Esophagus squamous epithelium (tissue), 5 donors: ENCODE measurements at places on chromosomes 12 and 14.

- no peak for DNase-seq
Measured at GRCh38 chr12:41367726-41368405, 179.7 kb downstream of the PDZRN4 start.

- DNase-seq: no peak
Measured at GRCh38 chr14:64118892-64119291, 175.3 kb downstream of the ESR2 start.

- no peak for DNase-seq
Measured at GRCh38 chr14:96710060-96710666, 87.0 kb upstream of the VRK1 start.

GRCh38 chr14:91893669-91894068 lies 26.3 kb upstream of the TC2N start:
- DNase-seq: no peak

DNA sequence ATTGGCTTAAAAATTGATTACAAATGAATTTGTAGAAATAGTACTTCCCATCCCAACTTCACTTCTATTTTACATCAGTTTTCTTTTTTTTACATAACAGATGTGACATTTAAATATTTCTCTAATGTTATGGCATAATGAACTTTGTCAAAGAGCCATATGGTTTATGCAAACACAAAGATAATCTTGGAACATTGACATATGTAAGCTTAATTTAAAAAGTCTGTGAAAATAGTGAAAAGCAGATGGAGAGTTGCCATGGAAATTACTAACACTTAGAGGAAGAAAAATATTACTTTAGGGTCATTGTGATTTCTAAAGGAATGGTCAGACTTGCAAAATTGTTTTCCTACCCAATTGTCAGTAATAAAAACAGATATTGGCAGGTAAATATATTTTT lies 232.4 kb downstream of the AEBP2 start:
- DNase-seq: no peak

- DNase-seq: no peak
Measured at GRCh38 chr14:104397956-104398355, 181.6 kb upstream of the C14orf180 start.

GRCh38 chr12:122423258-122424165 lies 1.0 kb upstream of the CLIP1 start:
- no peak for DNase-seq

DNA sequence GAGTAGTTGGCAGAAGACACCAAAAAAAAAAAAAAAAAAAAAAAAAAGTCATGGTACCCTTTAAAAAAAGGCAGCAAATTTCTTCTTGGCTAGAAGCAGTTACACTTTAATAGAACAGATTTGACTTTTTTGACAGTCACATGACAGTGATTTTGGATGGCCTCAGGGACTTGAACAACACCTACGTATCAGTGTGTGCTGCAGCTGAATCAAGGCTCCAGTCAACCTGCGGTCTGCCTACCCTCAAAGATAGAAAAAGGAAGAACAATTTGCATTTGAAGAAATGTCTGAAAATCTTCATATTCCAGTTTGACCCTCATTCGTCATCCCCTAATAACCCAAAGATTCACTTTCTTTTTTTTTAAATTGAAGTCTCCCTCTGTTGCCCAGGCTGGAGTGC lies 53.9 kb downstream of the MDM2 start:
- no peak for DNase-seq

DNA sequence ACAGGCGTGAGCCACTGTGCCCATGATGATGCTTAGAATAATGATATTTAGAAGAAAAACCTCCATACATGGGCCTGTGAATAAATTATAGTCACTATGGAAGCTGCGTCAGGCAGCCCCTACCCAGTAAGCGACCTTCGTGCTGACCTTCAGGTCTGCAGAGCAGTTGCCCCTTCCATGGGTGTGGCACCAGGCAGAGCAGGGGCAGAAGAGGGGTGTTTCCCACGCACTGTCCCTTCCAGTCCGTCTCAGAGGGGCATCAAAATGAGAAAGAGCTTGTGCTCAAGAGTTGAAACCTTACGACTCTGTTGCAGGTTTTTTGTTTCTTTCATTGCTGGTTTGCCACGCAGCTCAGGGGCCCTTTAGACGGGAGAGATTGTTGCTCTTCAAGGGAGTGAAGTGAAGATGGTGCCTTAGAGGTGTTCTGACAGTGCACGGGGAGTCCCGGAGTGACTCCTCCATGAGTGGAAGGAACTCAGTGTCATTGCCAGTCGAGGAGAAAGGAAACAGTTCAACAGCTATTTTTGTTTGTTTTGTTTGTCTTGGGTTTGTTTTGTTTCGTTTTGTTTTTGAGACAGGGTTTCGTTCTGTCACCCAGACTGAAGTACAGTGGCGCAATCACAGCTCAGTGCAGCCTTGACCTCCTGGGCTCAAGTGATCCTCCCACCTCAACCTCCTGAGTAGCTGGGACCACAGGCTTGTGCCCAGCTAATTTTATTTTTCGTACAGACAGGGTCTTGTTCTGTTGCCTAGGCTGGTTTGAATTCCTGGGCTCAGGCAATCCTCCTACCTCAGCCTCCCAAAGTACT lies 13.9 kb downstream of the CKB start:
- no peak for DNase-seq

DNA sequence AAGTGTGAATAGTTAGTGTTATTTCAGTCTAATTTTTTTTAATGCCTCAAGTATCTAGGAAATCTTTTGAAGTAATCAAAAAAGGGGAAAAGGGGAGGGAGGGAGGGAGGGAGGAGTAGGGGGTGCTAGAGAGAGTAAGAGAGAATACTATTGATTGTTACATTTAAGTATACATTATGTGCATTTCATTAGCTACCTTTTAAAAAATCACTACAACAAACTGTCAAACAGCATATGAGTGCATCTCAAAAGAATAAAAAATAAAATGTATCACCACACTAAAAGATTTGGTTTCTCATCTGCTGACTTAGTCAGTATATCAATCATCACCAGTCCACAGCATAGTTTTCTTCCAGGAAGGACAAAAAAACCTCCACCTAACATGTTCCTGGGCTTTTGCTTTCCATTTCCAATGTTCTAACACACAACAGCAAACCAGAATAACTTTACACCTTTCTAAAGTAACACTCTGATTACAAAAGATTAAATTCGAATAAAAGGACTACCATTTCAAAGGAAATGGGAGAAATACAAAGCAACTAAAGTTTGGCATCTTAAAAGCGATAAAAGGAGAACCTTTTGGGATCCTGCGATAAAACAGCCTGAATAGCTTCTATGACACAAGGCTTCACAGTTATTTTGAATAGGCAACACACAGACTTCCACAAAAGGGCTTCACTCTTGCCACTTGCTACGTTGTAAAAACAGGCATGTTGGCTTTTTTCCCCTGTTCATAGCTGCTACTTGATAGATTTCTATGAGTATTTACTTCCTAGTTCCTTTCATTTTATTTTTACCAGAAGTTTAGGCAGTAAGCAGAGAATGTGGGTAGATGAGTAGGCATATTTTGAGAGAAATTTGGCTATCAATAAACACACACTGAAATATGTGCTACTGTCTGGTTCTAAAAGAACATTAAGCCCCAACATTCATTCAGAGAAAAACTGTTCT lies 160.9 kb downstream of the EPS8 start:
- no peak for DNase-seq

DNA sequence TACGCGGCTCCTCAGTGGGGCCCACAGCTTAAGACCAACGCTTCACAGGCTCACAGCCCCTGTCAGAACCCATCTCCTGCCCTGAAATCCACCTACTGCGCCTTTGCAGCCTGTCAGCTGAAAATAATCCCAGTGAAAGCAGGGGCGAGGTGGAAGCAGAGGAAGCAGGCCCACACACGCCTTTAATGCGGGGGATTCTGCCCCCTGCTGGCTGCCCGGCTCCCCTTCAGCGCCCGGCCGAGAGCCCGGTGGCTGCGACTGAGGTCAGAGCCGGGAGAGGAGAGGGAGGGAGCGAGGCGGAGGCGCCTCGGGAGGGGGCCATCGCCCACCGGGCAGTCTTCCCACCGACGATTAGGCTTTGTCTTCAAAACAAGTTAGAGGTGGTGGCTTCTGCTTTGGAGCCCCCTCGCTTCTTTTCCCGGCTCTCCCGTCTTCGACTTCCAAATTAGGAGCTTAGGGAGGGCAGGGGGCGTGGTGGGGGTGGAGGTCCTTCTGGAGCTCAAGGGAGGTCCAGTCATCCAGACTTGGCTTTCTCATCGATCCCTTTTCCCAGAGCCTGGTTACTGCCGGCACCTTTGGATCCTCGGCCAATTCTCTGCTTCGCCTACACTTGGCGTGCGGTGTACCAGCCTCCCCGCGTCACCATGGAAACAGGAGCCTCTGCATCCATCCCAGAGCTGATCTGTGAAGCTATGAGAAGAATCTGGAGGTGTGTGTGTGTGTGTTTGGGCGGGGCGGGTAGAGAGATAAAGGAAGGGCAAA lies 25.2 kb upstream of the RND1 start:
- no peak for DNase-seq

DNA sequence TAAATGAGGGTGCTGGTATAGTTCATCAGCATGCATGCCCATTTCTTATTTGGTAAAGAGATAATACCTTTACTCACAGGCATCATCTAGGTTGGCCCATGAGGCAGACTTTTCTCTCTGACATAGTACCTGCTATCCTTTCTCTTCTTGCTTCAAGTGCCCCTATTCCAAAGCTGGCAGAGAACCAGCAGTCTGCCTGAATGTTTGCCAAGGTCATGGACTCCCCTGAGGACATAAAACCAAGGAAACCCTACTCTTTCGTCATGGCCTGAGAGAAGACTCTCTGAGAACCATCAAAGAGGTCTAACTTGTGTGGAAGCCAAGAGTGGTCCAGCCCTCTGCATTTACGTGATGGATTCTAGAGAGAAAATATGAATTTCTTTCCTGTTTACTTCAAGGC lies 11.9 kb downstream of the PPP1R36 start:
- DNase-seq: no peak

DNA sequence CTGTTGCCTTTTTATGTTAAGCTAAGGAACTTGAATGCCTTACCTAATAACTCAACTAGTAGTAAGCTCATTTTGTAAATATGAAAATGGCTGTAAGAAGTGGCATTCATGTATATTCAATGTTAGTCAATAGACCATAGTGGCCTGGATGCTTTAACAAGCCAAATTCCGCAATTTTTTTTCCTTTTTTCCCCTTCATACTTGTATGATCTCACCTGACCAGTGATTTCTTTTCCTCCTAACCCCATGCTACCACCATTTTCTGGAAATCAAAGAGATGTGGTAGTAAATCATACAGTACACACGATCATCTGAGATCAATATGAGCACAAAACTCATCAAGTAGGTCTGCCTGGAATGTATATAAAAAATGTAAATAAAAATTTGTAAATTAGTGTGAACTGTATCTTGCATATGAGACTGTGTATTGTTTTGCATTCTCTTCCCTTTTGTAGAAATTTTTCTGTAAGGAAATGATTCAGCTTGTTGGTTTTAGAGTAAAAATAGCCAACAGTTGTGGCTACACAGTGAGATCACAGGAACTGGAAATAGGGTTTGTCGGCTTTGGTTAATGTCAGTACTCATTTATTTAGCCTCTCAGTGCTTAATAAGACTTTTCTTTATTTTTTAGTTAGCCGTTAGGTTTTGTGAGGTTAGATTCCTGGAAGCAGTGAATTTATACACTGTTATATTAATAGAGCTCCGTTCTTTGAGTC lies 62.5 kb downstream of the ETNK1 start:
- DNase-seq: no peak

- DNase-seq: no peak
Measured at GRCh38 chr12:118311666-118312065, 61.0 kb downstream of the TAOK3 start.

- DNase-seq: no peak
Measured at GRCh38 chr14:66231820-66232219, 254.4 kb upstream of the CCDC196 start.

- DNase-seq: no peak
Measured at GRCh38 chr12:19572920-19573558, 133.7 kb downstream of the AEBP2 start.

DNA sequence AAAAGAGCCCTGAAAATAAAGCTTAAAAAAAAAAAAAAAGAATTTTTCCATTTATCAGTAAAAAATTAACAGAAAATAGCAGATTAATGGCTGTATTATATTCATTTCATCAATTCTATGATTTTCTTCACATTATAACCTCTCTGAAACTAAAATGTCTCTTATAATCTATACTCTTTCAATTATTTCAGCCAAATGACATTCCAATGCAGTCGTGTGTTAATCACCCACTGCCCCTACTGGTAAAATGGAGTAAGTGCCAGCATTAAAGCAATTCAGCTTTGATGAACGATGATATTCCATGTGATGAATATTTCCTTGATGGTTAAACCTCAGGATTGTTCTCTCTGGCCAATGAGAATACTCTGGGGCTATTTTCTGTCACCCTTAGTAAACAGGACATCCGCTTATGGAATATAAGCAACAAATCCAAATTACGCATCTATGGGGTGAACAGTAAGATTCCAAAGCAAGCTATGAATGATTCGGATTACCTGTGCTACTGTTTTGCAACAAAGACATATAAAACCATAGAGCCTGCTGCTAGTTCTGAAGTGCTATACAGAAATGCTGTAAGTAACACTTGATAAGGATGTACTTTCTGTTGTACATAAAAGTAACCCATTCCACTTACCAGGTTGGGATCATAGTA lies 20.3 kb upstream of the SYCP3 start:
- DNase-seq: no peak

- no peak for DNase-seq
Measured at GRCh38 chr12:118851891-118852290, 129.4 kb upstream of the SRRM4 start.

- no peak for DNase-seq
Measured at GRCh38 chr14:31080056-31080455, 53.9 kb upstream of the STRN3 start.
